B cell (primary cell): ENCODE measurements at places on chromosomes 11 and 22.

GRCh38 chr22:18012531-18012930, 11.8 kb downstream of the MICAL3 start:
- DNase-seq: no peak

DNA sequence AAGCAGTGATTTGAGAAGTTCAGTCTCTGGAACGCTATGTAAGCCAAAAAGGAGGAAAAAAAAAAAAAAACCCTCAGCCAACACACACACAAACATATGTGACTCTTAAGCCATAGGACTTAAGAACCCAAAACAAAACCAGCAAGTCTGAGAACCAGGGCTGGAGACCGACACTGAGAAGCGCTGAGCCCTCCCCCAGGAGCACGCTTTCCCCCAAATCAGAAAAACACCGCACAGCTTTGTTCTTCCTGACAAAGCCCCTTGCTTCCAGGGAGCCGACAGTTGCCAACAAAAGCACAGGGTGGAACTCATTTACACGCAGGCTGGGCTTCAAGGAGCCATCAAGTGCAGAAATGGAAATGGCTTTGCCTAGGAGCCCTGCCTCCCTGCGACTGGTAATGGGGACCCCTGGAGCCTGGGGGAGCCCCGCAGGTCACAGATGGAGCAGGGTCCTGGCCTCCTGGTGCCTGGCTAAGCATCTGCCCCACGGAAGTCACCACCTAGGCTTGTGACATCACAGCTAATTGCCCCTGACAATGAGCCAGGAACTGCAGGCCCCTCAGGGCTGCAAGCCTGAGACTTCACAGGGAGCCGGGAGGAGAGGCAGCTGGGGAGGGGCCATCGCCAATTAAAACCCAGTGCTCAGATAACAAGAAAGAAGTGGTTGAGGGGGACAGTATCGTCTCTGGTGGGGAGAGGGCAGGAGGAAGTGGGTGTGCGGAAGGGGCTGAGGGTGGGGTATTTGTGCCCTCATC, 66.9 kb downstream of the NFAM1 start:
- DNase-seq: no peak

DNA sequence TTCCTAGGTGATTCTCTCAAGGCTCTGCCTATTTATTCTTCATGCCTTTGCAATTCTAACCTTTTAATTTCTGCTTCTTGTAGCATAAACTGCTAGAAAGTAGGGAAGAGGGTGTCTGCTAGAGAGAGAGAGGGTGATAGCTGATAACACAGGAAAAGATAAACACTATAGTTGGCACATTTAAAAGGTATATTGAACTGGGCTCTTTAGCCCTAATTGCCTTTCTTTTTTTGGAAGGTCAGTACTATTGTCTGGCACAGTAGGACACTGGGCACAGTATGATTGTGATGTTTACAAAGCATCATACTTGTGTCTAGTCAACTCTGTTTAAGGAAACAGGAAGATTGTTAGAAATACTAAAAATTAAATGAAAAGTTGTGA, 33.3 kb downstream of the TEAD1 start:
- no peak for DNase-seq

GRCh38 chr11:1728931-1729691, 21.3 kb downstream of the IFITM10 start:
- DNase-seq: peak; percentile 69

GRCh38 chr22:24442352-24442744, 14.9 kb downstream of the ADORA2A start:
- DNase-seq: no peak

DNA sequence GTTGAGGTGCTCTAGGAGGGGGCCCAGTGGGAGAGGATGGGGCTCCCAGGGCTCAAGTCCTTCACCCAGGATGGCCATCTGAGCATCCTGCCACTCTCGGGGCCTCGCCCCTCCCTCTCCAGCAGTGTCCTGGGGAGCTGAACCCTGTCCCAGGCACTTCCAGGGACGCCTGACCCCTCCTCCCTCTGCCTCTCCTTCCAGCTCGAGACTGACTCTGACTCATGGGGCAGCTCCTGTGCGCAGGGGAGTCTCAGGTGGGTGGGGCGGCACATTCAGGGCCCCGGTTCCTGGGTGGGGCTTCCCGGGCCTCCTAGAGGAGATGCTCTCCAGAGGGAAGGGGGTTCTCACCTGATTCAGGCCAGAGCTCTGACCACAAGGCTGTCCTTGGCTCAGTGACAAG, 77.1 kb upstream of the IGLL5 start:
- no peak for DNase-seq

GRCh38 chr11:132234878-132235277, 864.5 kb downstream of the NTM start:
- DNase-seq: no peak

GRCh38 chr22:38042488-38042790, 14.8 kb upstream of the PICK1 start:
- no peak for DNase-seq

GRCh38 chr22:30357236-30357570, 396 bp downstream of the CCDC157 start:
- no peak for DNase-seq
